Pancreas (tissue), 10 donors: ENCODE measurements at places on chromosomes 3 and 15. TPM values are rescaled to one million over a fixed set of nuclear protein-coding genes. Genes with fewer than 3 reads are reported as not detected.

Gene LSMEM2
- 0.15 TPM for polyA plus RNA-seq

GRCh38 chr3:157786618-157787017, 283.4 kb upstream of the VEPH1 start:
- no peak for DNase-seq
- no peak overlapping the region for H3K27ac ChIP-seq
- H3K4me1 ChIP-seq: no peaks in the 10 kb centered on the region
- no peaks in the 10 kb centered on the region for H3K27me3 ChIP-seq
- H3K36me3 ChIP-seq: no peaks in the 10 kb centered on the region
- no peak overlapping the region for H3K4me3 ChIP-seq

- no peaks in the 10 kb centered on the region for H3K36me3 ChIP-seq
- H3K4me3 ChIP-seq: no peak overlapping the region
- H3K4me1 ChIP-seq: no peaks in the 10 kb centered on the region
- H3K27ac ChIP-seq: no peak overlapping the region
- H3K27me3 ChIP-seq: no peaks in the 10 kb centered on the region
These were observed 28.1 kb upstream of the CORO2B start for GRCh38 chr15:68550498-68551295.

Gene ALS2CL
- 61.1 TPM for polyA plus RNA-seq

- no peak for DNase-seq
- H3K27me3 ChIP-seq: no peaks in the 10 kb centered on the region
- no peaks in the 10 kb centered on the region for H3K4me1 ChIP-seq
- H3K36me3 ChIP-seq: no peaks in the 10 kb centered on the region
These were observed 46.5 kb downstream of the GUCA1C start for GRCh38 chr3:108907194-108907593.

DNA sequence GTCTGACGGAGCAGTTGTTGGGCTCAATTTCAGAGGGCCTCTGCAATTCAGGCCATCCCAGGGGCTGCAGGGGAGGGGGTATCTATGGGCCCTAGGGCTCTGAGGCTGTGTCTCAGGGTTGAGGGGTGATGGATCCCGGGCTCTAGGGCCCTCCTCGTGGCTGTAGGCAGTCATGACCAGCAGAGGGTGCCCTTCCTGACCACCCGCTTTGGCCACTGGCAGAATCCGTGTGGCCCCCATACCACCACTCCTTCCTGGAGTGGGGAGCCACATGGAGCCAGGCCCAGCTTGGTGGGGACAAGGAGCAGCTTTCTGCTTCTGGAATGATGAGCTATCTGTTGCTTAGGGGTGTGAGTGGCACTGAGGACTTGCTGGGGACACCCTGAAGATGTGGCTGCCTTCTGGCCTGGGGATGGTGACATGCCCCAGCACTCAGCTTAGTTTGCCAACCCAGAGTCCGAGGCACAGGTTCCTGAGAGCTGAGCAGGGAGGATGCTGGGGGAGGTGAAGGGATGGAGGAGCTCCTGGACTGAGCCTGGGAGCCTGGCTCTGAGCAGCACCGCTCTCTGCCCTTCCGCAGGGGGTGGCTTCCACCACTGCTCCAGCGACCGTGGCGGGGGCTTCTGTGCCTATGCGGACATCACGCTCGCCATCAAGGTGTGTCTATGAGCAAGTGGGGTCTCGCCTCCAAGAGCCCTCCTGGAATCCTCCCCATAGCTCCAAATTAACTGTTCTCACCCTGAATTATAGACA, 20.2 kb downstream of the HDAC11 start:
- H3K4me3 ChIP-seq: no peak overlapping the region
- H3K27ac ChIP-seq: no peak overlapping the region
- H3K27me3 ChIP-seq: no peaks in the 10 kb centered on the region
- no peaks in the 10 kb centered on the region for H3K4me1 ChIP-seq
- H3K36me3 ChIP-seq: no peaks in the 10 kb centered on the region

Gene IMP3
- polyA plus RNA-seq: 39.6 TPM

DNA sequence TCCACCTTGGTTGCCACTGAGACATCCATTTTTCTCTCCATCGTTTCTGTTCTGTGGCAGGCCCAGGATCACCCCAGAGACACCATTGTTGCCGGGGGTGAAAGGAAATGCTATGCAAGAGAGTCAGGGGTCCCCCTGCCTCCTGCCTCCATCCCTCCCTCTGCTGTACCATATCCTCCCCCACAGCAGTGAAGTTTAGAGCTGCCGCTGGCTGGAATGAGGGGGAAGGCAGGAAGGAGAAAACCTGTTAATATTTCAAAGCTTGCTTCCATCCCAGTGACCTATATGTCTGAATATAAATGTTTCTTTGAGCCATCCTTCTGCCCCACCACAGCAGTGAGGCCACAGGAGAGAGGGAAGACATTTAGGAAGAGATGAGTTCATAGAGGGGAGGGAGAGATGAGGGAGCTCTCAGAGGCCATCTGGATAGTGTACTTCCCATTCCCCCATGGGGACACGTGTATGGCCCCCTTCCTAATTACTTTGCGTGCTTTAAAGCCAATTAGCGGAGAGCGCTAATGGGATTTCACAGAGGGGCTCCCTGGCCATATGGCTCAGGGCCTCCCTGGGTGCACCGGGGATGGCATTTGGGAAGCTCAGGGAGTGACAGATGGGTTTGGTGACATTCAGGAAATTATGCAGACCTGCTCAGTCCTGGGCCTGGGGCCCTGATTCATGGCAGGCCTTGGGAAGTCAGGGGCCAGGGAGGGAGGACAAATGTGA, 40.4 kb upstream of the CHRNB4 start:
- DNase-seq: no peak
- no peaks in the 10 kb centered on the region for H3K27me3 ChIP-seq
- no peaks in the 10 kb centered on the region for H3K4me1 ChIP-seq
- no peaks in the 10 kb centered on the region for H3K36me3 ChIP-seq

- no peaks in the 10 kb centered on the region for H3K36me3 ChIP-seq
- H3K27ac ChIP-seq: no peak overlapping the region
- H3K27me3 ChIP-seq: no peaks in the 10 kb centered on the region
- no peak overlapping the region for H3K4me3 ChIP-seq
- no peak for DNase-seq
- H3K4me1 ChIP-seq: no peaks in the 10 kb centered on the region
These were observed 93.5 kb downstream of the ZIC4 start for GRCh38 chr3:147312786-147313280.

DNA sequence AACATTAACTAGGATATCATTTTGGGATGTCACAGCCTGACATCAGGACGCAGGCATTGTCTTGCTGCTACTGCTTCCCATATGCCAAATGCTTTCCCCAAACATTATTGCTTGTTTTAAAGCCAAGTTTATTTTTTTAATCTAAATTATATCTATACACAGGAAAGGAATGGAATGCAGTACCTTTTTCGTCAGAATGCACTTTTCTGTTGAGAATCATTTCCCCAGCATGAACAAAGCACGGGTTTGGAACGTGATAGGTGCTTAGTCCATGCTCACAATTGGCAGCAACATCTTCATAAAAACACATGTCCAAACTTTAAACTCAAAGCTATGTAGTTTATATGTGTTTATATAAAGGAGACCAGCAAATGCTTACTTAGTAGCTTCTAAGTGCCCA, 26.1 kb downstream of the PXK start:
- H3K4me1 ChIP-seq: no peaks in the 10 kb centered on the region
- no peak for DNase-seq
- no peaks in the 10 kb centered on the region for H3K36me3 ChIP-seq
- no peaks in the 10 kb centered on the region for H3K27me3 ChIP-seq

DNA sequence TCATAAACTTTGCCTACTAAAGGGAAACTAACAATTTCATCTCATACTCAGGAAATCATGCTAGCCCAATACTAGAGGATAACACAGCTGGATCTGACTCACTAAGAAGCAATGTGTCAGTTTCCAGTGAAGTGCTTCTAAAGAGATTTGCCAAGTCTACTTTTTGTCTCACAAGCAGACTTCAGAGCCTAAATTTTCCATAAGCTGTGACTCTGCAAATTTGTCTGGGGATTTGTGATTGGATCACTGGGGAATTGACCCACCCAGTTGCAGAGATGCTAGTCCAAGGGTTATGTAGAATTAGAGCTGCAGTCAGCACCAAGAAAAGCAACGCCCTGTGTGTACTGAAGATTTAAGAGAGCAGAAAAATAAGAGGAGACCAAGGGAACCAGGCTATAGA, 647.1 kb downstream of the NTRK3 start:
- H3K27me3 ChIP-seq: peaks cover 5% of the 10 kb centered on the region
- H3K36me3 ChIP-seq: no peaks in the 10 kb centered on the region
- no peak overlapping the region for H3K27ac ChIP-seq
- no peak overlapping the region for H3K4me3 ChIP-seq
- no peak for DNase-seq

DNA sequence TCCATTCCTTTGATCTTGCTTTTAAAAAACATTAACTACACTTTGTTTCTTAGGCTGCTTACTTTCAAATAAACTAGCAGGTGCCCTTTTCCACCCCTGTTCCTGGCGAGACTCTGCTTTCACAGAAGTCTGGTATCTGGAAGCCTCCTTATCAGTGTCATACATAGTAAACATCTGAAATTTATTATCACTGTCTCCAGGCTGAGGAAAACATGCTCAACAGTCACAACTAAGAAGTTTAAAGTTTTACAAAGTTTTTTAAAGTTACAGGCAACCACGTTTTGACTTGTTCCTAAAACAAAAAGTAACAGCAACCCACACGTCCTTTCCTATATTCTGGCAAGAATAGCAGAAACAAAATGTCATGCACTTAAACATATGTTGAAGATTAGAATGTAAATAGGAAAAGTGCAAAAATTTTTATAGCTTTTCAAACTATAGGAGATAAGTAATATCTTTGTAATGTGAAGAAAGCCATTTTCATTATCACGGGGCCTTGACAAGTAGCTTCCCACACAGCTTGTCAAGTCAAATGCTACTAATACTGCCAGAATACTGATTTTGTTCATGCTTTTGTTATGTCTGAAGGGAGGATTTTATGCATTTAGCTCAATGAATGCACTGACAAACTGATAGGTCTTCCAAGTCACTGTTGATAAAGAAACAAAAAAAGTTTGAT, 275.2 kb upstream of the KCNMB2 start:
- no peak overlapping the region for H3K27ac ChIP-seq
- no peak for DNase-seq
- no peaks in the 10 kb centered on the region for H3K36me3 ChIP-seq

Gene KLHL40
- 0.12 TPM for polyA plus RNA-seq

- peaks cover 58% of the 10 kb centered on the region for H3K36me3 ChIP-seq
- no peak overlapping the region for H3K4me3 ChIP-seq
- no peaks in the 10 kb centered on the region for H3K4me1 ChIP-seq
- DNase-seq: no peak
These were observed 18.7 kb upstream of the KPNA1 start for GRCh38 chr3:122533480-122533879.

Gene PTH1R
- polyA plus RNA-seq: 34.8 TPM

DNA sequence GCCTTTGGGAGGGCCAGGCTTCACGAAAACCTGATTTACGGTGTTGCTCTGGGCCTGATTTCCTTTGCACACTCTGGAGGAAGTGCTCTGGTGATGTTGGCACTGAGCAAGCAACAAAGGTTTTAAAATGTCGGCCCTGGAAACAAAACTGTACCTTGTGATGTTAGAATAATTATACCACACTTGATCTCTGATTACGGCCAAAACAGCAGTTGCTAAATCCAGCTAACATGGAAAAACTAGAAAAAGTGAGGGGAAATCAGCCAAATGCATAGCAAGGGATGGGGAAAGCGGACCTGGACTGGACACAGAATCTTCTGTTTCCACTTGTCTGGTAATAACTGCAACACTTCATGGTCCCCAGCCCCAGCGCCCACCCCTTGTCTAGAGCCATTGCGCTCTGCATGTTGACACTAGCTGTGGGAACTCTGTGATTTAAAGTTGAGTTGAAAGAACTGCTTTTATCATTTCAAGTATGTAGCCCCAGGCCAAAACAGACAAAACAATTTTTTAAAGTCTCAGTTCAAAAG, 120.1 kb downstream of the VGLL4 start:
- H3K4me1 ChIP-seq: no peaks in the 10 kb centered on the region
- H3K4me3 ChIP-seq: no peak overlapping the region
- H3K27me3 ChIP-seq: no peaks in the 10 kb centered on the region

DNA sequence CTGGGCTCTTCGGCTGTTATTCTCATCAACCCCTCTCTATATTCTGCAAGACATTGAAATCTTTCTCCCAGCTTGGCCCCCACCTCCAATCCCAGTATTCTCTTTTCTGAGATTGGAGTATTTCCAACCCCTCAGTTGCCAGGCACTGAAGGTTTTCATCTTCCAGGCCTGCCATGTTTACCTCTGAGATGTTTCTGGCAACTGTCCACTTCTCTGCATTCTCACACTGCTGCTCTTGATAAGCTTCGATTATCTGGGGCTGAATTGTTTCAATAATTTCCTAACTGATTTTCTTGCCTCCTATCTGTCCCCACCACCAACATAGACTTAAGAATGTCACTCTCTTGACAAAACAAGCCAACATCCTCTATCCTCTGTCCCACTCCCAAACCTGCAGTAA, 1.4 kb upstream of the GPR156 start:
- no peak overlapping the region for H3K4me3 ChIP-seq
- no peaks in the 10 kb centered on the region for H3K36me3 ChIP-seq
- H3K27ac ChIP-seq: no peak overlapping the region
- DNase-seq: no peak

GRCh38 chr15:64622410-64623260, 152.8 kb downstream of the RBPMS2 start:
- peaks cover 10% of the 10 kb centered on the region for H3K4me1 ChIP-seq
- H3K27ac ChIP-seq: no peak overlapping the region
- H3K27me3 ChIP-seq: no peaks in the 10 kb centered on the region
- no peak overlapping the region for H3K4me3 ChIP-seq

Gene TRH
- not detected for polyA plus RNA-seq

Gene MAP3K13
- 22.8 TPM for polyA plus RNA-seq

Gene SKOR1
- polyA plus RNA-seq: 0.30 TPM

DNA sequence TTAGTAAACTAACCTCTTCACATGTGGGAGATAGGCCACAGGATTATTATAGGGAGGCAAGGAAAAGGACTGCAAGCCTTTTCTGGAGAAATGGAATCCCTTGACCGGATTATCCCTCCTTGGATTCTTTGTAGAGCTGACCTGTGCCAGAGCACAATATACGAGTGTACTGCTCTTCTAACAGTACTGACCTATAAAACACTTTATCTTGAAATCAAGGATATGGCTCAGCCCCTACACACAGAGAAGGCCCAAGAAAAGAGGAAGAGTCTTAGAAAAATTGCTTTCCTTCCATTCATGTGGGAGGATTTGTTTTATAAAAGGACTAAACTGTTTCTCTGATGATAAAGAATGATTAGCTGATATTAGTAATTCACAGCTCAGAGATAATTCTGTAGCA, 42.2 kb downstream of the DMXL2 start:
- no peaks in the 10 kb centered on the region for H3K4me1 ChIP-seq
- no peaks in the 10 kb centered on the region for H3K27me3 ChIP-seq
- no peak overlapping the region for H3K27ac ChIP-seq
- DNase-seq: no peak
- no peak overlapping the region for H3K4me3 ChIP-seq

Gene CCDC66
- polyA plus RNA-seq: 10.0 TPM

- H3K36me3 ChIP-seq: no peaks in the 10 kb centered on the region
- H3K4me1 ChIP-seq: peaks cover 33% of the 10 kb centered on the region
- H3K4me3 ChIP-seq: no peak overlapping the region
- DNase-seq: no peak
- no peak overlapping the region for H3K27ac ChIP-seq
These were observed 56.6 kb downstream of the CBLB start for GRCh38 chr3:105812194-105812586.

- no peak overlapping the region for H3K27ac ChIP-seq
- DNase-seq: no peak
- no peak overlapping the region for H3K4me3 ChIP-seq
- peaks cover 3% of the 10 kb centered on the region for H3K4me1 ChIP-seq
- no peaks in the 10 kb centered on the region for H3K36me3 ChIP-seq
These were observed 6.9 kb downstream of the NCEH1 start for GRCh38 chr3:172704001-172704400.

Gene ZNF502
- polyA plus RNA-seq: 5.2 TPM

- peaks cover 49% of the 10 kb centered on the region for H3K4me1 ChIP-seq
- no peak for DNase-seq
- H3K27me3 ChIP-seq: no peaks in the 10 kb centered on the region
- H3K4me3 ChIP-seq: no peak overlapping the region
These were observed 38.0 kb downstream of the ZBTB38 start for GRCh38 chr3:141406265-141406664.
